ENCODE measurements at places on chromosomes 4 and X.

- no peak for DNase-seq
Measured at GRCh38 chrX:40112996-40113395, 15.2 kb upstream of the BCOR start.

GRCh38 chr4:73828956-73829355 lies 7.5 kb upstream of the CXCL6 start:
- no peak for DNase-seq

DNA sequence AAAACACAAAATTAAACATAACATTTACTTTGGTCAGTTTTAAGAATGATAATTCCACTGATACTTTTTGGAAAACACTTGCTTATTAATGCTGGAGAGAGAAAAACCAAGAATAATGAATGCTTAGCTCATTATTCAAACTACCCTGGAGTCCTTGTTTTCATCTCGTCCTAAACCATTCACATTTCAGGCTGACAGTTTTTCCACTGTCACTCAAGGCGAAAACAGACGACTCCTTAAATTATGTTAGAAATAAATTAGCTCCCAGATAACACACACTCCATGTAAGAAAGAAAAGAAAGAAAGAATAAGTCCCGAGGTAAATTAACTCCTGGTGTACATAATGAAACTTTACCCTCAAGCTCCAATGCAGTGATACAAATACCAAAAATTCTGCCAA lies 33.5 kb downstream of the TLR10 start:
- DNase-seq: no peak

GRCh38 chrX:32195611-32196010 lies 1015.7 kb downstream of the DMD start:
- no peak for DNase-seq

- no peak for DNase-seq
Measured at GRCh38 chrX:42219231-42219630, 295.9 kb upstream of the CASK start.

DNA sequence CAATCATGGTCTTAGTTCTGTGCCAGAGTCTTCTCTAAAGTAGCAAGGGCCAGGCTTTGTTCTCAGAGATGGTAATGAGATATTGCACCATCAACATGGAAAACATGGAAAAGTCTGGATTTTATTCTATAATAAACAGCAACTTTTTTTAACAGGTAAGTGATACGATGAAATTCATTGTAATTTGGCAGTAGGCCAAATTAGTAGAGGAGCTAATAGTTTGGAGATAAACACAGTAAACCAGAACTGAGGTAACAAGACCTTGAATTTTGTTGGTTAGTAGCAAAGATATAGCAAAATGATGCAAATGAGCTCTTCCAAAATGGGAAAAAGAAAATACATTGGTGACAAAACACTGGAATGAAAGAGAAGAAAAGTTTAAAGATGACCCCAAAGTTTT lies 126.6 kb downstream of the TET2 start:
- DNase-seq: no peak

Data from hippocampal formation (tissue), 2 donors.